ENCODE measurements at places on chromosomes 16 and 17.

GRCh38 chr17:62090021-62090824 is 25.1 kb upstream of the MED13 start:
- DNase-seq, result no peak

GRCh38 chr17:34130544-34130943 is 124.5 kb upstream of the CCL2 start:
- no peak for DNase-seq

DNA sequence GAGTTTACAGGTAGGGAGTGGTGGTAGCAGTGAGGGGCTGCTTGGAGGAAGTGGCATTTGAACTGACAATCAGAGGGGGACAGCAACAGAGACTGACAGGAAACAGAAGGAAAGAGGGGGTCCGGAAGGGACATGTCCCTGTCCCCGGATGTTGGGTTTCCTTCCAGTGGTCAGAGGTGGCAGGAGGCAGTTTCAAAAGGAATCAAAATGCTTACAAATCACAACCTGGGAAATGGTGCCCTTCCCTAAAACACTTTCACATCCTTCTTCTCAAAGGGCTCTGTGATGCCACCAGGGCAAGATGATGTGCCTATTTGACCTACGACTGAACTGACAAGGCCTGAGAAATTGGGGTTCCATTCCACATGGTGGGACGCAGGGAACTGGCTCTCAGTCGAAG is 19.7 kb downstream of the ADGRG1 start:
- DNase-seq, result no peak

- DNase-seq, result no peak
Observed at GRCh38 chr17:55555772-55556171, 44.5 kb upstream of the SMIM36 start.

DNA sequence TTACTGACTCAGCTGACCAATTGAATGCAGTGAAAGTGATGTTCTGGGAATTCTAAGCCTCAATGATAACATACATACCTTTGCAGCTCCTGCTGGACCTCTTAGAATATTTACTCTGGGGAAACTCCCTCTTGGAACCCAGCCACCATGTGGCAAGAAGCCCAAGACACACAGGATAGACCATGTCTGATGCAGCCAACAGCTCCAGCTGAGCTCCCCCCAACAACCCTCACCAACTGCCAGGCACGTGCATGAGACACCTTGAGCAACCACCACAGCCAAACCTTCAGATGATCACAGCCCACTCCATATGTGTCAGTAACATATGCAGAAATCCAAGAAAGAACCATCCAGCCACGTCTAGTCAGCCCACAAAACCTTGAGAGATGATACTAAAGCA is 53.0 kb downstream of the XYLT1 start:
- DNase-seq, result no peak

- DNase-seq, result no peak
Observed at GRCh38 chr16:27798241-27798640, 248.3 kb downstream of the KATNIP start.

GRCh38 chr17:9330611-9331271 is 244.9 kb downstream of the STX8 start:
- DNase-seq, result no peak

DNA sequence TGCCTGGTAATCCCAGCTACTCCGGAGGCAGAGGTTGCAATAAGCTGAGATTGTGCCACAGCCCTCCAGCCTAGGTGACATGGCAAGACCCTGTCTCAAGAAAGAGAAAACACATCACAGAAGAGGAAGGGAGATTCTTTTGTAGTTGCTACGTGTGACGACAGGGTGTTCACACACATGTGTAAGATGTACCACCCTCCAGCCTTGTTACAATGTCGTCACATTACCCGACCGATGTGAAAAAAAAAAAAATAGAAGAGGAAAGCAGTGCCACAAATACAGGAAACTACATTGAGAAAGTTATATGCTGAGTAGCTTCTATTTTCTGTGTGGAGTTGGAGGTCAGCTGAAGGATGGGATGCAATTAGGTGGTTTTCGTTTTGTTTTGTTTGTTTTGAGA is 56.0 kb downstream of the CLUH start:
- DNase-seq, result no peak

- DNase-seq, result no peak
Observed at GRCh38 chr16:75726390-75726789, at the start of gene CPHXL. TSS of gene CPHXL (minus strand) at chr16:75726490. CDS start at chr16:75726442, 48 bp downstream.

DNA sequence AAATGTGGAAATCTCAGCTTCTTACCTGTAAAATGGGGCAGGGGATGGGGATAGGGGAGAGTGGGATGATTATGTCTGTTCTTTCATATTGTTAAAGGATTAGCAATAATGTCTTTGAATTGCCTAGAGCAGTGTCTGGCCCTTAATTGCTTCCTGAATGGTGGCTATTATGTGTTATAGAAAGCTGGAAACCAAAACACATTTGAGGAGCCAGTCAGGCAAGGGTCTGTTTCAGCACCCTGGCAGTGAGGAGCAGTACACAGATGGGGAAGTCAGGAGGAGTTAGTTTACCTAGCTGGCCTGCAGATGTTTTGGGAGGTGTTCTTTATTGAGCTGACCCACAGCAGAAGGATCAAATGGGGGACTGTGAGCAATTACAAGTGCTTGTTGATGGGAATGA is 63.0 kb downstream of the NUP93 start:
- DNase-seq, result peak; percentile 12

GRCh38 chr17:41710472-41711090 is 1.6 kb upstream of the GAST start:
- no peak for DNase-seq

DNA sequence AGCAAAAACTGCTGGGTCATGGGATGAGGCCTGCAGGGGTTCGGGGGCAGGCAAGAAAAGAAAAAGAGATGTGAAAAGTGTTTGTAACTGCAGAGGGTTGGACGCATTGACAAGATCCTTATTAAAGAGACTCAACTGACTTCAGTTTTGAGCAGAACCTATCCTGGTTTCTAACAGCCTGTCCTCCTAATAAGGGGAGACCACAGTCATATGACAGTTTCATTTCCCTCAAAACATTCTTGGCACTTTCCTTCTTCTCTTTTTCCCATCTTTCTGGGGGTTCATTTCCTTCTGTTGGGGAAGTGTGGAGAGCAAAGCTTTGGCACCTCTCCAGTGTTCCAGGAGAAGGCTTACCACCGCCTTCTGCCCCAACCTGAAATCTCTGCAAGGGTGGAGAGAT is 118.5 kb downstream of the MAF start:
- no peak for DNase-seq

DNA sequence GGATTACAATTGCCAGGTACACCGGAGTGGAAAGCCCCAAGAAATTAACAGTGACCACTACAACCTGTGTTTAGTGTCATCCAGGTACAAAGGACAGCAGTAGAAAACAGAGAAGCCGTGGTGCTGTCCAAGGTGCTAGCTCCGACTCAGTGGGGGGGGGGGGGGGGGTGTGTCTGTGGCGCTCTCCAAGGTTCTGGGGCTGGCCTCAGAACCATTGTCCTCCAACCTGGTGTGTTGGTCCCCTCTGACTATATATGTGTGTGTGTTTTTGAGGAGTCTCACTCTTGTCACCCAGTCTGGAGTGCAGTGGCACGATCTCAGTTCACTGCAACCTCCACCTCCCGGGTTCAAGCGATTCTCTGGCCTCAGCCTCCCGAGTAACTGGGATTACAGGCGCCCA is 5.8 kb upstream of the ZNF23 start:
- DNase-seq, result no peak

DNA sequence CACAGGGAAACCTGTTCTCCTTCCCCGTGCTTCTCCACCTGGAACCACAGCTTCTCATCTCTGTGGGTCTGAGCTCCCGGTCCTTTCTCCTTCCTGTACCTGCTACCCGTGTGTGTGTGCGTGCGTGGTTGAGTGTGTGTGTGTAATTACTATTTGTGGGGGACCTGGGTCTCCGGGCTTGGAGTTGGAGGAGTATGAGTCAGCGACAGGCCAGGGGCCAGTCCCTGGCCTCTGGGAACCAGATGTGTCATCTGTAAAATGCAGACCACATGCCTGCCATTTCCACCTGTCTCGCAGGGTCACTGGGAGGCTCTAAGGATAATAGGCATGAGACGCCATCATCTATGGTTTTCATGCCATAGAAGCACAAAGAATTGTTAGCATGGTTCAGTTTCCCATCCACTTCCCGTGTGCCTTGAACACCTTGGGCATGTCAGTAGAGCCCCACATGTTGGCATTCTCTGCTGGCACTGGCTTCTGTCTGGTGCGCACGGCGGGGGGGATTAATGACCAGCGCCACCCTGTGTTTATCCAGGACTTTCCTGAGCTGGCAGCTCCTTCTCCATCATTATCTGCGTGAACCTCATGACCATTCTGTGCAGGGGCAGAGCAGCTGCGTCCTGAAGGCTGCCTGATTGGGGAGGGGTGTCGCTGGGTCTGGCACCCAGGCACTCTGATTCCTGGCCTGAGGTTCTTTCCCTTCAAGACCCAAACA is 1.5 kb downstream of the ZNF205 start:
- DNase-seq, result no peak

GRCh38 chr17:66364508-66364907 is 62.1 kb downstream of the PRKCA start:
- DNase-seq, result no peak

DNA sequence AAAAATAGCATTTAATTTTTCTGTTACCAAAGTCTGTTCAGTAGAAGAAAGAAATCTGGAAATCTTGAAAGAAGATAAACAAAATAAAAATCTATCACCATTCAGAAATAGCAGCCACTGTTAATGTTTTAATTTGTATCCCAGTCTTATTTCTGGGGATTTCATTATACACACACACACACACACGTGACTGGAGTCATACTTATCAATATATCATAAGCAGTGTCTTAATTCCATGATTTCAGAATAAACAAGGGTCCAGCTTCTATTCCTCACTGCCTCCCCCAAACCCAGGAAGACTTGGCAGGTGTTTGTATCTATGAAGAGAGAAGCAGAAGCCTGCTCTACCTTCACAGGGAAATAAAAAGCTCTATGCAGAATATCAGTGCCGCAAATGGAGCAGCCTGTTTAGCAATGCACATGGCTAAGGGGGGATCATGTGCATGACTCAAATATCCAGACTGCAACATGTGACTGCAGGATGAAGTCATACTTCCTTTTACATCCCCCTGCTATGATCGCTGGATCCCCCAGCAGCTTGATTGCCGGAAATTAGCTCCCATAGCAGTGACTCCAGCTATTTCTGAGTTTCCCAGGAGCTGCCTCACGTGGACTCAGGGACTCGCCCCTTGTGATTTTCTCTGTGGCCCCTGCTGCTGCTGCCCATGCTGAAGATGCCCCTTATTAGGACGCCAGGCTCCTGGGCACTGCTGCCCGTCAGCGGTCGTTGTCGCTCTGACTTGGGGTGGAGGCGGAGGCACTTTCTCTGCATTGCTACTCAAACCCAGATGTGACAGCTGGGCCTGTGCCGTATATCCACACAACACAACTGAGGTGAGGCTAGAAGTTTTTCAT is 341.0 kb downstream of the CPPED1 start:
- no peak for DNase-seq

DNA sequence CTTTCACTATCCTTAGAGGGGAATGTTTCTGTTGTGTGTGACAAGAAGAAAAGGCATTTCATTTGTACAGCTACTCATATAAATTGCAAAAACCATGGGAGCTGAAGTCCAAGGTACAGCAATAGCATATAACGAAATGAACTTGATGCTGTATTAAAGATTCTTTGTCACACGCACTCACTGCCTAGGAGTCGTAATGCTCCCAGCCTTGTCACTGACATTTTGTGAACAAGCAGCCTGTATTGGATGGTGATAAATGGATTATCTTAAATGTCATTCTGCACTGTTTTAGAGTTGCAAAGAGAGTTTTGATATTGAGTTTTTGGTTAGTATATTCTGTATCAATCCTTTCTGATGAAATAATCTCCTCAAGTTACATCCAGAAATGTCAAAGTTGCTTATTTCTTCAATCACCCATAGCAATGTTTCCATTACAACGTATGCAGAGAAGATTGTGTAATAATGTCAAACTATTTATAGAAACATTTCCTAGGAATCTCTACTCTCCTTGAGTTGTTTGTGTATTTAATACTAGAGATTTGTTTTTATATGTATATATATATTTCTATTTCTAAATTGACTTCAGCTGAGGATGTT is 270.6 kb downstream of the FTO start:
- no peak for DNase-seq

DNA sequence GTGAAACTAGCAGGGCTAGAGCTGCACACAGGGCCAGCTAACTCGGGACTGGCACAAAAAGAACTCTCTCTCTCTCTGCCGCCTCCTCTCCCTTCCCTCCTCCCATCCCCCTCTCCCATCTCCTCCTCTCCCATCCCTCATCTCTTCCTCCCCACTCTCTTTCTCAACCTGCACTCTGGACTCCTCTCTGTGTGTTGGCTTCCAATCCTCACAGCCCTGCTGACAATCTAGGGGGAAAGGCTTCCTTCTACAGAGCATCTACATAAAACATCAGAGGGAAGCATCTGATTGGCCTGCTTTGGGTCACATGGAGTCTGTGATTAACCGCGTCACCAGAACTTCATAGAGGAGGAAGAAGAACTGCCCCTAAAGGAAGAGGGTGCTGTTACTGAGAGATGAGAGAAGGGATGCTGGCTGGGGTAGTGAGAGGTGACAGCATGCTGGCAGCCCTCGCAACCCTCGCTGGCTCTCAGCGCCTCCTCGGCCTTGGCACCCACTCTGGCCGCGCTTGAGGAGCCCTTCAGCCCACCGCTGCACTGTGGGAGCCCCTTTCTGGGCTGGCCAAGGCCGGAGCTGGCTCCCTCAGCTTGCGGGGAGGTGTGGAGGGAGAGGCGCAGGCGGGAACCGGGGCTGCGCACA is 12.8 kb upstream of the ZFP90 start:
- no peak for DNase-seq

GRCh38 chr16:5031601-5032000 is 2.1 kb downstream of the NAGPA start:
- no peak for DNase-seq

- no peak for DNase-seq
Observed at GRCh38 chr16:78227855-78228254, 128.4 kb downstream of the WWOX start.

DNA sequence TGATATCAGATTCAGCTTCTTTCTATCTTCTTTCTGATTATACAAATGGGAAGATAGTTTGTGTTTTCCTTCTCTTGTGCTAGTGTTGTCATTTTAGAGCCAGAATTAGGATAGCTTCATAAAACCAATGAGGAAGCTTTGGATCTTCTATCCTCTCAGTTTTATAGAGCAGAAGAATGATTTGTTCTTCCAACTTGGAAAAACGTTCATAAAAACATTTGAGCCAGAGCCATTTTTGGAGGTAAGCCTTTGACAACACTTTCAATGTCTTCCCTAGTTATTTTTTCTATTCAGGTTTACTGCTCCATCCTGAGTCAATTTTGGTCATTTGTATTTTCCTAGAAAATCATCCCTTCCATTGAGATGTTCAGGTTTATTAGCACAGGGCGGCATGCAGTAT is 91.2 kb upstream of the MYOCD start:
- DNase-seq, result no peak

Data from NCI-H2081 treated with DMSO at 0.1 percent for 48 hours (cell line).